ENCODE measurements at places on chromosomes 13 and 19. TPM values are rescaled to one million over a fixed set of nuclear protein-coding genes. Genes with fewer than 3 reads are reported as not detected.
A peak's percentile ranks its signal among the peaks of the same experiment; 100 is the strongest.

FFAR2 gene
- total RNA-seq: not detected

TRPM4 gene
- total RNA-seq: 0.58 TPM

FGF22 gene
- not detected for total RNA-seq

TJP3 gene
- 1.7 TPM for total RNA-seq

CYP2F1 gene
- total RNA-seq: not detected

CEACAM8 gene
- not detected for total RNA-seq

TEX29 gene
- 0.93 TPM for total RNA-seq

OXGR1 gene
- not detected for total RNA-seq

ZNF560 gene
- not detected for total RNA-seq

PTPRS gene
- total RNA-seq: not detected

IZUMO2 gene
- not detected for total RNA-seq

IFNL1 gene
- total RNA-seq: 0.38 TPM

LILRA5 gene
- not detected for total RNA-seq

CCDC70 gene
- not detected for total RNA-seq

DNA sequence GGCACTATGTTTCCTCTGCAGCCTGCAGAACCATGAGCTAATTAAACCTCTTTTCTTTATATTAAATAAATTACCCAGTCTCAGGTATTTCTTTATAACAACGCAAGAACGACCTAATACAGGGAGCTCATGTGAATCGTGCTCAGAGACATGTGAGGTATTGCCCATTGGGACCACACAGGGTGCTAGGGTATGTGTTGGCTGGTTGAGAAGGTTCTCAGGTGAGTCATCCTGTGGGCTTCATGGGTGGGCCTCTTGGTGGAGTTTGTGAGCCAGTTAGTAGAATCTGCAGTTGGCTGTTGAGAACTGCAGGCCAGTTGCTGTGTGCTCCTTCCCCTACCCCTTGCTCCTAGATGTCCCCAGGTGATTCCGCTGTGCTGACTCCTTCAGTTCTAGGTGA, 163.0 kb downstream of the HS6ST3 start:
- no peak for DNase-seq

GRCh38 chr13:94595001-94595949, 677 bp downstream of the TGDS start:
- peak; percentile 54 for DNase-seq

DNA sequence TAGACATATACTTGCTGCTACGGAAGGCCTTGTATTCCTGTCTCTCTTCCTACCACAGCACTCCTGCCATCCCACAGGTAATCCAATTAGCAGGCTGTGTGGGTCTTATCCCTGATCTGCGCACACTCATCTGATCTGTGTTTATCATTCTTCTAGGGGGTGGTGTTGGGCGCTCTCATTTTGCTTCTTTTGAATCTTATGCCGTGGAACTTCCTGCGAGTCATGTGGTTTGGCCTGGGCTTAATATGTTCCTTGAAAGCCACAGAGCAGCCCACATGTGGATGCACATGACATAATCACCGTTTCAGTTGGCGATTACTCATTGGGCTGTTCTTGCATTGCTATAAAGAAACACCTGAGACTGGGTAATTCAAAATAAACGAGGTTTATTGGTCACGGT, 7.5 kb downstream of the RASA3 start:
- peak; percentile 79 for DNase-seq

DNA sequence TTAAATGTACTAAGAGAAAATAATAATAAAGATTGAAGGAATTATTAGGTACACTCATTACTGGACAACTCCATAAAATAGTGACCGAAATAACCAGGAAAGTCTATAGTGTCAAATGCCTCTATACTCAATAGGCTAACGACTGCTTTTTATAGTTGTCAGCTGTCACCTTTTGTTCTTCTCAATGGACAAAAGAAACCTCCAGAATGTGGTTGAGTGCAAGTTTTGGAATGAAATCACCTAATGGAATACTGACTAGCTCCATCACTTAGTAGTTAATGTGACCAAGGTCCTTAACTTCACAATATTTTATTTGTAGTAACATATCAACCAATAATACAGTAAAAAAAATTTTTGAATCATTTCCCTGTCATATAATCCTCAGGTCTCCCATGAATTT, 18.1 kb downstream of the TSC22D1 start:
- no peak for DNase-seq

- no peak for DNase-seq
Observed at GRCh38 chr13:32056316-32056715, 24.7 kb downstream of the FRY start.

- no peak for DNase-seq
Observed at GRCh38 chr13:99193152-99193551, 7.5 kb upstream of the UBAC2 start.

- DNase-seq: no peak
Observed at GRCh38 chr13:48510698-48511097, 22.2 kb downstream of the RCBTB2 start.

DNA sequence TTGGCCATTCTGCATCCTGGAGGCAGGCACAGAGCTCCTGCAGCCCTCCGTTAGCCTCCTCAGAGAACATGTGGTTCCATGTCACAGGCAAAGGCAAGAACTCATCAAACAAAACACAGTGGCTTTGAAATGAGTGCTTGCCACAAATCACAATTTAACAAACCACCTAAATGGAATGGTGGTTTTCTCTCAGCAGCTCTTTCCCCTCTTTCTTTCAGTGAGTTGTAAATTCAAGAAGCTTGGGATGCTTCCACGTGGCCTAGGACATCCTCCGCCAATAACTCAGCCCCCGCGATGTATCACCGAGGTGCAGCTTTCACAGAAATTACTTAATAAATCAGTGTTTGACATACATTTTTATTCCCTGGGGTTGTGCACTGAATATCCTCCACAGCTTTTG, 65.4 kb upstream of the RFC3 start:
- no peak for DNase-seq

DNA sequence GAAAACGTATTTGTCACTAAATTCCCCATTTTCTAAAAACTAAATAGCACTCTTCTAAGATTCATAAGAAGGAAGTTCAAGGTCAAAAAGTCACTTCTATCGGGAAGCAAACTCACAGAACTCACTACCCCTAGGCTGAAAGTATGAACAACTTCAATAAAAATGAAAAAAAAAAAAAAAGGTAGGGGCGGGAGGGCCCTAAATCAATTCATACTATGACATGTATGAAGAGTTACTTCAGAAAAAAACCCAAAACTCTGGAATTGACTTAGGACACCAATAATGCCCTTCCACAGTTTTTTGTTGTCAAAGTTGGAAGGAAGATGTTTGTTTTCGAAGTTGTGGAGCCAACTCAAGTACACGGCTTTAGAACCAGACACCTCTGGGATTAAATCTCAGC, 1.1 kb downstream of the SUCLA2 start:
- no peak for DNase-seq

DNA sequence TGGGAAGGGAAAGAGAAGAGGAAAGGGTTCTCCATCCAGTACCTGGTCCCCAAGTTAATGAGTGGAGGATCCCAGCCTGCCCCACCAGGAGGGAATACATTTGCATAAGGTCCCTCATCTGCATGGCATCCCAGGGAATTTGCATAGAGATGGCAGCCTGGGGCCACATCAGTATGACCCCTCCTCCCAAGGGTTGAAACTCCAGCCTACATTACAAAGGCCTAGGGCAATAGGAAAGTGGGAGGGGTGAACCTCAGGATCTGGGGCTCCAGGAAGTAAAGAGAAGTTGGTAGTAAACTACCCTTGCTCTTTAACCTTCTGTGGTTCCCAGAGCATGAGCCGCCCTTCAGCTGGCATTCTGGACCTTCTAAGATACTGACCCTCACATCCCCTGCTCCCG, 6.8 kb upstream of the NECTIN2 start:
- no peak for DNase-seq

DNA sequence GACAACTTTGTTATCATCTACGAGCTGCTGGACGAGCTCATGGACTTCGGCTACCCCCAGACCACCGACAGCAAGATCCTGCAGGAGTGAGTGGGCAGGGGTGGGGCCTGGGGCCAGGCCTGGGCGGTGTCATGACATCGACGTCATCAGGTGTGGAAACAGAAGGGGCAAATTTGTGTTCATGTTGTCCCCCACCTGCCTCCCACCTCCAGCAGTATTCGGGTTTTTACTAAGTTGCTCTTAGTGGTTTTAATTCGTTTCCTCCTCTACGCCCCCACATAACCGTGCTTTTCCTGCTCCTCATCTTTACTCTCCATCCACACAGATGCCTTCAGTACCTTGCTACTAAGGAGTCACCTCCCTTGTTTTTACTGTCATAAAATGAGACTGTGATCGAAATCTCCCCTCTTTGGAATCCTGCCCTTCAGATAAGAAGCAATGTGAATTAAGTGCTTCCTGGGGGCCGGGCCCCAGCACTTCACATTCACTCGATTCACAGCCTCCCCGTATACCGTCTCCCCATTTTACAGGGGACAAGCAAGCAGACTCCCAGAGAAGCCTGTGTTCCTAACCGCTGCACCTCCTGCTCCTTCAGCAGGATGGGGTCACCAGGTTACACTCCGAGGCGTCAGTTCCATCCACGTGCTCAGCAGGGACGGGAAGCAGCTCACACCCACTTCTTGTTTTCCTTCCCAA, 10.5 kb downstream of the AP1M1 start:
- DNase-seq: no peak

DNA sequence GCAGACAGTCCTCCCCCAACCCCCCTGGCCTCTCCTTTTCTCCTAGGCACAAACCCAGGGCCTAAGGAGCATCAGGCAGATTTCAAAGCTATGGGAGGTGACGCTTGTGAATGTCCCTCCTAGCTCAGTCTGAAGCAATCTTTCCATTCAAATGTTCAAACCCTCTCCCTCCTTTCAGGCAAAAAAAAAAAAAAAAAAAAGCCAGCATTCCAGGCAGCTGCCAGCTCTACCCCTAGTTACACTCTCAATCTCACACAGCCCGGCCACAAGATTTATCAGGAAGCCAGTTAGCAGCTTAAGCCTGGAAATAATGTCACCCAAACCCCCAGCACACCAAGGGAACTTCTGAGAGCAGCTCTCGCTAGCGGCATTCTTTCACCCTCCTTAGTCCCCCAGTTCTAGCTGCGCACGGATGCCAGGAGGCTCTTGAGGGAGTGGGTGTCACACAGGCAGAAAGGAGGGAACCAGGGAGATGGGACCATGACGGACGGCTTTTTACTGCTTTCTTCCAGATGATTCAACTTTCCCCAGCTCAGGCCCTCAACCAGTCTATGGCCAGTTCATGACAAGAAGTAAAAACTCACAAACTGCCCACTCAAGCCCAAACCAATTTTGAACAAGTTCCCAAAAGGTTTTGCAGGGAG, 6.3 kb downstream of the SH3GL1 start:
- DNase-seq: no peak

GRCh38 chr13:41111454-41111853, 21.1 kb downstream of the KBTBD6 start:
- DNase-seq: no peak

GRCh38 chr19:22137791-22138190, 59.0 kb downstream of the ZNF676 start:
- no peak for DNase-seq

GRCh38 chr13:99119656-99120055, 81.0 kb upstream of the UBAC2 start:
- DNase-seq: no peak

GRCh38 chr19:17183271-17183761, 31.8 kb upstream of the USE1 start:
- peak; percentile 30 for DNase-seq

GRCh38 chr19:48085076-48085475, 25.5 kb downstream of the PLA2G4C start:
- no peak for DNase-seq

- DNase-seq: no peak
Observed at GRCh38 chr13:33761740-33762139, 56.2 kb upstream of the RFC3 start.

DNA sequence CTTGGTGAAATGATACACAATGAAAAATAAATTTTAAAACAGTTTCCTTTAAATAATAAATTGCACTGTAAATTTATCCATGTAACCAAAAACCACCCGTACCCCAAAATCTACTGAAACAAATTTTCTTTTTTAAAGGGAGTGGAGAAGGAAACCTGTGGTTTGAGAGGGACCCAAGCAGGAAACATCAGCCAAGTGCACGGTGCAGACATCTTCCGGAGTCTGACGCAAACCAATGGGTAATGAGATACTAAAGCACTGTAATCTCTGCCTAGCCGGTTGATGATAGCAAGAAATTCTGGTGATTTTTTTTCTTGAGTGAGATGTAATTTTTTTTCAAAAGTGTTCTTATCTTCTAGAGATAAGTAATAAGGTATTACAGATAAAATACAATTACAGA, 115.4 kb downstream of the ABCC4 start:
- DNase-seq: peak; percentile 65

GRCh38 chr19:32813862-32814425, 55.6 kb downstream of the SLC7A9 start:
- DNase-seq: no peak

- no peak for DNase-seq
Observed at GRCh38 chr19:43286096-43286495, 16.8 kb upstream of the PSG9 start.

GRCh38 chr19:2618611-2619010, 83.9 kb downstream of the GNG7 start:
- DNase-seq: peak; percentile 74

DNA sequence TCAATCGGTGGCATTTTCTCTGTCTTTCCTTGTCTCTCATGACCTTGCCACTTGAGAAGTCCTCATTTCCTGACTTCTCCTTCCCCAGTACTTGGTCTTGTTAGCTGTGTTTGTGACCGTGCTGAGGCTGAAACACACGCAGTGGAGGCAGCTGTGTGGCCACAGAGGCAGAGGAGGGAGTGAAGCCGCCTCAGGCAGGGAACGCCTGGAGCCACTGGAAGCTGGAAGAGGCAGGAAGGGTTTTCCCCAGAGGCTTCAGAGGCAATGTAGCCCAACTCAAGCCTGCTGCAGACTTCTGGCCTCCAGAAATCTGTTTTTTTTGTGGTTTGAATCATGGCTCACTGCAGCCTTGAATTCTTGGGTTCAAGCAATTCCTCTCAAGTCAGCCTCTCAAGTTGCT, 29.2 kb upstream of the ARGLU1 start:
- DNase-seq: no peak

- peak; percentile 44 for DNase-seq
Observed at GRCh38 chr13:40206241-40207000, 460.0 kb downstream of the FOXO1 start.

DNA sequence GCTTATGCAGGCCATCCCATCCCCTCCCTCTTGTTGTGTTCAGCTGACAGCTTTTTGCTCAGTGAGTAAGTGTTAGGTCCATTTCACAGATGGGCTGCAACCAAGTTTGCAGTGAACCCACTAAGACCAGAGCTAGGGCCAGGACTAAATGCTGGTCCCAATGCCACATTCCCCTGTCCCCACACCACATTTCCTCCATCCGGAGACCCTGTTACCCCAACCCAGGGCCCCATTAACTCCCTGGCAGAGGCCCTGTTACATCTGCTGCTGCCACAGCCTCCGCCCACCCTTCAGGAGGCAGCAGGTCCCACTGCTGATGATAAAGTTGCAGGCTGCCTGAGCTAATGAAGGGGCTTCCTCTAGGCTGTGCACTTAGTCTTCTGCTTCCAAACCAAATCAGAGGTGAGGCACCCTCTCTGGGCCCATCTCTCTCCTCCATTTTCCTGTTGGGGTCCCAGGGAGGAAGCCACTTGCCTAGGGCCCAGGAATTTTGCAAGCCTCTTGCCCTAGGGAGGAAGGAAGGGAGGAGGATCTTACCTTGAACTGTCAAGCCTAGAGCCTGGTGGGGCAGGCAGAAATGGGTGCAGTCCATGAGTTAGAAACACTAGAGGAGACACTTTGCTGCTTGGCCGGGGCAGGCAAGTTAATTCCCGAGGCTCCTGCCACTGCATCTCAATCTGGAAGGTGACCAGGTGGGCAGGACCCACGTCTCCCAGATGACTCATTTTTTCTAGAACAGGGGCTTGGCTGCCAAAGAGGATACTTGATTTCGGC, 3.4 kb upstream of the USF2 start:
- DNase-seq: no peak

GRCh38 chr13:75544681-75545330, 4.8 kb upstream of the UCHL3 start:
- no peak for DNase-seq

All from activated CD4-positive, alpha-beta memory T cell treated with anti-CD3 and anti-CD28 coated beads, Interleukin-2, amount 10 ng/mL, durations not matched to agents 7 days and 5 days (primary cell).